ENCODE measurements at places on chromosomes 6 and 20.

DNA sequence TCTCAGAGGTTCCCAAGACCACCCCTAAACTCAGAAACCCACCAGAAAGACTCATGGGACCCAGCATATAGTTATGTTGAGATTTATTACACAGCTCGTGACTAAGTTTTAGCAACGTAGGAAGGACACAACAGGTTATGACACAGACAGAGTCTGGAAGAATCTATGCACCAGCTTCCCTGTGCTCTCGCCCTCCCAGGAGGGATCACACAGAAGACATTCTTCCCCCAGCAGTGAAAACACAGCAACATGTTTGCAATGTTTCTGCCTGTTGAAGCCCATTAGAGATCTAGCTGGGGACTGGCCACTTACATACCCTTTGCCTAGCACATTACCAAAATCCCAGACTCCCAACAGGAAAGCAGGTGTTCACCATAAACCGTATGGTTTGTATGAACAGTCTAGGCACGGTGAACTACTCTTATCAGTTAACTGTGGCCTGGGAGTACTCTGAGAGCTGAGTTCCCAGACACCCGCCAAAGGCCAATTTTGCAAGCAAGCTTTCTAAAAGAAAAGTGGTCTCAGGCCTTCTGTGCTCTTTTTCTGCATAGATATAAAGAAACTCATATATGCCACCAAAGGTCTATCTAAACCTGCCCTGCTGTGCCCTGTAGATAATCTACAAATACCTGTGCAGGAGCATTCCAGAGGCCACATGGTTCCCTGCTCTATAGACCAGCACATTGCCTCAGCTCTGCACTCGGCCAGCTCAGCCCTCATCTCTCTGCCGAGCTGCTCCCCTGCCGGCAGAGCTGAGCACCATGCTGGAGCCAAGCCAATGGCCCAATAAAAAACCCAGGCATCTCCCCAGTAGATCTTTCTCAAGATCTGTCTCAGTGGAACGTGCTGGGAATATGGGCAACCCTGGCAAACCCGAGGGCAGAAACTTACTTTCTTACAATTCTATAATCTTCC lies 69.6 kb upstream of the SMIM28 start:
- no peak for DNase-seq

GRCh38 chr6:169263836-169264608 lies 10.4 kb upstream of the THBS2 start:
- DNase-seq: no peak

GRCh38 chr20:10585308-10585707 lies 88.5 kb downstream of the JAG1 start:
- no peak for DNase-seq

- no peak for DNase-seq
Measured at GRCh38 chr6:45721665-45722064, 294.0 kb downstream of the CLIC5 start.

DNA sequence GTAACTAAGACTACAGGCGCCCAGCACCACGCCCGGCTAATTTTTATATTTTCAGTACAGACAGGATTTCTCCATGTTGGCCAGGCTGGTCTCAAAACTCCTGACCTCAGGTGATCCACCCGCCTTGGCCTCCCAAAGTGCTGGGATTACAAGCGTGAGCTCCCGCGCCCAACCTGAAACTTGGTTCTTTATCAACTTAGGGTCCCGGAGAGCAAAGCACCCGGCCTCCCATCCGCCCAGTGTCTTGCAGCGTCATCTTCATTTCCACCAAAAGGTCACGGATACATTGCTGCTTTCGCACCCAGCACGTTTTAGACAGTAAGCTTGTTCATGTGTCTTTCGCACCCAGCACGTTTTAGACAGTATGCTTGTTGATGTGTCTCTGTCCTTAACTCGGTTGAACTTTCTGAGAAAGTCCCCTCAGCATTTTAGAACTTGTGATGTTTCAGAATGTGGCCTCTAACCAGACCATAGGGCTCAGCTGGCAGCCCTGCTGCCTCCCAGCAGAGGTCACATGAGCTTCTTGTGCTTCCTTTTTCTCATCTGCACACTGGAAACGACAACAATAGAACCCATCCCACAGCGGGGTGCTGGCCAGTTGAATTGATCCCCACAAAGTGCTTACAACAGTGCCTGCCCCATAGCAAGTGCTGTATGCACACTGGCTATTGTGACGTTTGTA lies 48.8 kb downstream of the PRR18 start:
- DNase-seq: no peak

GRCh38 chr6:152150196-152150595 lies 342.7 kb downstream of the ESR1 start:
- no peak for DNase-seq

DNA sequence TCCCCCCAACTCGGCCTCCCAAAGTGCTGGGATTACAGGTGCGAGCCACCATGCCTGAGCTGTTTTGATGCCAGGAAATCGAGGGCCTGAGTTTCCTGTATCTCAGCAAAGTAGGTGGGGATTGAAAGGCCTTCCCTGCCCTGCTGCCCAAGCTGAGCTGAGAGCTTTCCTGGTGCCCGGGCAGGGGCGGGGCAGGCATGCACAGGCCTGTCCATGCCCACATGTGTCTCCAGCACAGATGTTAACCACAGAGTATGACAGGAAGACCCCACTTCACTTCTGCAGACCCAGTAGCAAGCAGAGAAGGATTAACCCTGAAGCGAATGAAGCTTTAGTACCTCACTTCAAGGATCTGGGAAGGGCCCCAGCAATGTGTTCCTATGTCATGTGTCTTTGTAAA lies 66.0 kb downstream of the GPR6 start:
- no peak for DNase-seq

GRCh38 chr6:108563292-108563691 lies 2.6 kb downstream of the FOXO3 start:
- DNase-seq: no peak

- no peak for DNase-seq
Measured at GRCh38 chr20:58852543-58853271, at the start of gene GNAS. Gene GNAS (plus strand): TSS chr20:58852716.

GRCh38 chr20:57793421-57793820 lies 83.6 kb upstream of the PMEPA1 start:
- no peak for DNase-seq

- DNase-seq: no peak
Measured at GRCh38 chr6:152529369-152529768, 107.8 kb downstream of the SYNE1 start.

DNA sequence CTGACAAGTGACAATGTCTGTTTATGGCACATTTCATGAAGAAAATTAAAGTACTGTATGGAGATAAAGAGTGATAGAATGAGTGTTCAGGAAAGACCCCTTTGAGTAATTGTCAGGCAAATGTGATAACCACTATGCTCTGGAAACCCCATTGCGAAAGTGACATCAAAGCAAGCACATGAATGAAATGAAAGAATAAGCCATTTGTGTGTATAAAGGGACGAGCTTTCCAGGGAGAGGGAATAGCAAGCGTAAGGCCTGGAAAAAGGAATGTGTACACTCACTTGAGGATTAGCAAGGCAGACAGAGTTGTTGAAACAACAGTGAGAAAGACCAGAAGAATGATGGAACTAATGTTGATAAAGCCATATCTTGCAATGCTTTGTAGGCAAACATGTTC lies 490.0 kb downstream of the GRIK2 start:
- no peak for DNase-seq

DNA sequence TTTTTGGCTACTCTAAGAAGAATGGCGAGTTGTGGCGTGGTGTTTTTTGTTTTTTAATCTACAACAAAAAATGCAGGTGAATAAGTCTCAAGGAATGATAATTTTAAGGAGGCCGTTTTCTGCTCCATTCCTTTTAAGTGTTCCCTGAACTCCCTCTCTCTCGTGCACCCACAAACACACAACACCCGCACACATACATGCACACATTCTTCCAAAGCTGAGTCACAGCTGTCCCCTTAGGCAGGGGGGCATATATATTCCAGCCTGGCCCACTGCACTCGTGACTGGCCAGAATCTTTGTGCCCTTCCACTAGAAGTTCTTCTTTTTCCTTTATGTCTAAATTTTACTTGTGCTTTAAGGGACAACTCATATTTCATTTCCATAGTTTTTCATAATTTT lies 405.7 kb downstream of the LMBRD1 start:
- no peak for DNase-seq

DNA sequence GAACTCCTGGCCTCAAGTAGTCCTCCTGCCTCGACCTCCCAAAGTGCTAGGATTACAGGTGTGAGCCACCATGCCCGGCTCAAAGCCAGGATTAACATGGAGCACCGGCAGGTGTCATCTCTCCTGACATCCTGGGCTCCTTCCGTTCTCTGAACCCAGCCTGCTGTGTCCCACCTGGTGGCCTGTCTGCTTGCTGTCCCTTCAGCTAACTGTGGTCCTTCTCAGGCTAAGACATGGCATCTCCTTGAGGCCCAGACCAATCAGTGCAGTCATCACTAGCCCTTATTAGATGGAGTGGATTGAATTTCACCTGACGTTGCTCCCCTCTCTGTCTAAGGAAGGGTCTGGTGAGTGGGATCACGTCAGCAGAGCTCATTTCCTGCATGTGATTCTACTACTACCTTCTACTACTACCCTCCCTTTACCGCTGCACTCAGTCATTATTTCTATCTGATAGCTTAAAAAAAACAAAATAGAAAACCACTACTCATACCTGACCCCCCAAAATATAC lies 28.0 kb upstream of the SYNJ2 start:
- DNase-seq: no peak

GRCh38 chr6:64221776-64222175 lies 586.2 kb downstream of the PHF3 start:
- DNase-seq: no peak

DNA sequence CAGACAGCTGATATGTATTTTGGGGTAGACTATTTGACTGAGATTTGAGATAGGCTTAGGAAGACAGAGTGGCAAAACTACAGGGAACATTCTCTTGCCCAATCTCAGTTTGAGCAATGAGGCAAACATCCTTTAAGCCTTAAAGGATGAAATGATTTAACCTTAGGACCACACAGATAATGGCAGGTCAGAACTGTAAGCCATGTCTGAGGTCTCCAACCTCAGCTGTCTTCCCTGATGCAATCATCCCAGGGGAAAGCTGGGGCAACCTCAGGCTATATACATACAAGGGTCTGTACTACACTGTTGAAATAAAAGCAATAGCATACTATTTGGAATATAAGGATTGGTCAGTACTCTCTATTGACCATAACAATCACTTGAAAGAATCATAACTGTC lies 83.8 kb upstream of the NUP153 start:
- no peak for DNase-seq

DNA sequence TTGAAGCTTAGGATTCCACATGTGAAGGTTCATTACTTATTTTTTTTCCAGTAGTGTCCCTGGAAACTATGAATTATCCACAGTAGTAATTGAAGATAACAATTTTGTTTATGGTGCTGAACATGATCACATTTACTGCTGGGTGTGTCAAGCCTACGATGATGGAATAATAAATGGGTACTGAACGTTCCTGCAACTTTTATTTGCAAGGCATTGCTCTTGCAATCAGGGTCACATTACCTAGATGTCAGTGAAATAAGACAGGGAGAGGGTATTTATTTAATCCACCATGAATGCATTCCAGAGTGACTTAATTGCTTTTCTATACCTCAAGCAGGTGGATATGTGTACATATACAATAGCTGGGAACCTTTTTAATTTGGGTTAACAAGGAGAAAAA lies 27.0 kb upstream of the MLIP start:
- DNase-seq: no peak

DNA sequence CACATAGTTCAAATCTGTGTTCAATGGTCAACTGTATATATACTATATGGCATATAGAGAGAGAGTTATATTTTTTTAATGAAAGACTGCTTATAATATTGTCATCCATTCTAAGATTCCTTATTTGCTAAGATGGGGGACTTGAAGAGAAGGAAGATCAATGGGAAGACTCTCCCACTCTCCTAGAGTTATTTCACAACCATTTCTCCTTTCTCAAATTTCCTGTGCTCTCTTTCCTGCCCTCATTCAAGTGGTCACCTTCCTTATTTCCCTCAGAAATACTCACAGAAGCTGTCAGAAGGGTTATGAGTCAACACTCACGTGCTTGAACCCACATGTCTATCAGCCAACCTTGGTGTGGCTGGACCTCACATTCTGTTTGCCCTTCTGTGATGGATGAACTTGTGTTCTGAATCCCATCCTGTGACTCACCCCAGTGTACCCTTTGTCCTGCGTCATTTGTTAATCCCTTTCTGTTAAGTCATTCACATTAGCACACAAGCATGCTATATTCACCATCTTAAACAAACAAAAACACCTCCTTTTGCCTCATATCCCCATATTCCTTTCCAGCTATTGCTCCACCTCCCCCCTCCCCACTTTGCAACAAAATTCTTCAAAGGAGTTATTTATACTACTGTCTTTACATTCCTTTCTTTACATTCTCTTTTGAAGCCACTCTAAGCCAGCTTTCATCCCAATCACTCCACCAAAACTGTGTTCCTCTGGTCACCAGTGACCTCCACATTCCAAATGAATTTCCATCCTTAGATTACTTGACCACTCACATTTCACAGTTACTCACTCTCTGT lies 279.3 kb upstream of the TCF21 start:
- no peak for DNase-seq

DNA sequence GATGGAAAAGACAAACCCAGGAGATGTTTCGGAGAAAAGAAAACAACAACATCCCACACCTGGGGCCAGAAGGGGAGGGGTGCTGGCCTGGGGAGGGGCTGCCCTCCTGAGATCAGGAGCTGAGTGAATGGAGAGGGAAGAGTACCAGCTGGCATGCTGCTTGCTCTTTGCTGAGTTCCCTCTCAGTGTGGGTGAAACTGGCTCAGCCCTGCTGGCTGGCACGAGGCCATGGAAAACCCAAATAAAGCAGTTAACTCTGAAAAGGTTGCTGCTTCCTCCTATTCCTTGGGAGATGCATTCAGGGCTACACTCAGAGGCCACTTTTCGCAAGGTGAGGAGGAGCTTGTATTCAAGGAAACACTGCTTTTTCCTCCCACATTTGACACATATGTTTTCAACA lies 8.0 kb upstream of the KCNK16 start:
- no peak for DNase-seq

Data from NK-92 treated with Interleukin-12 subunit alpha and Interleukin-12 subunit beta, amount 100 ng/mL, for 24 hours (cell line).